ENCODE measurements at places on chromosomes 1 and 21.

GRCh38 chr1:5874416-5875110, 117.7 kb downstream of the NPHP4 start:
- no peak for DNase-seq

- no peak for DNase-seq
Measured at GRCh38 chr1:96510391-96510790, 211.2 kb upstream of the PTBP2 start.

DNA sequence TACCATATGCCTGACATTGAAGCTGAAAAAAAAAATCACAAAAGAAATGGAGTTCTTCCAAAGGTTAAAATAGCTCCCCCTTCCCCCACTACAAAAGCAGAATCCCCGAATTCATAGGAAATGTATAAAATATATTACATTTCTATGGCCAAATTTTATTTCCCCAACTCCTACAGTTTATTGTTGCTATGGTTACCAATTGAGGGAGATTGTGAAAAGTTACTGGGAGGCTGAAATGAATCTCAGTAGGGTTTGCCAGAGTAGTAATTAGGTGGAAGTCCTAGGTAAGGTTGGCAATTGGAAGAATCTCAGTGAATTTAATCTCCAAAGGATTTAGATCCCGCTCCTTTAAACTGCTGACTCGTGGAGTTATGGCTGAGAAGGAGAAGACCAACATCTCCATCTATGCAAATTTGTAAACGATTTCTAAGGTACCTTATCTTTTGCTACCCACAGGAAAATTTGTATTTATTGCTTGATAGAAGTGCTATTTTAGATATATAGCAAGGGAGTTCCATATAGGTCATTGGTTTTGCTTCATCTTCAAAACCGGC, 282.1 kb downstream of the BACH1 start:
- DNase-seq: no peak

- no peak for DNase-seq
Measured at GRCh38 chr1:9558946-9559545, 19.8 kb downstream of the SLC25A33 start.

GRCh38 chr21:33774551-33774950, 132.2 kb downstream of the ITSN1 start:
- no peak for DNase-seq

GRCh38 chr1:43292216-43292615, 6.8 kb upstream of the C1orf210 start:
- DNase-seq: no peak

DNA sequence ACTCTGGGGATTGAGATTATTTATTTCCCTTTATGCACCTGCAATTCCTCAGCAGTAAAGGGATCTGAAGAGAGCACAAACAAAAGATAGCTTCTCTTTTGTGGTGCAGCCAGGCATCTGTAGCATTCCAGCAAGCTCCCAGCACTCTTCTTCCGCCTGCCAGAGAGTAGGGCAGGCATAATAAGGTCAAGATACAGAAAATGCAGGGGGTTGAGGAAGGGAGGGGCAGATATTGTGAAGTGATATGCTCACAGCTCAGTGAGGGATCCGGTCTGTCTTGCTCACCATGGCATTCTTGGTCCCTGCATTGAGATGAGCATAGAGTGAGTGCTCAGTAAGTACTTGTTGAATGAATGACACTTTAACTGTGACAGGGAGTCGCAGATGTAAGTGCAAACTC, 23.9 kb downstream of the FASLG start:
- DNase-seq: no peak

GRCh38 chr1:224607188-224608148, 8.6 kb upstream of the CNIH3 start:
- no peak for DNase-seq

- no peak for DNase-seq
Measured at GRCh38 chr1:20848162-20848561, 61.1 kb upstream of the HP1BP3 start.

DNA sequence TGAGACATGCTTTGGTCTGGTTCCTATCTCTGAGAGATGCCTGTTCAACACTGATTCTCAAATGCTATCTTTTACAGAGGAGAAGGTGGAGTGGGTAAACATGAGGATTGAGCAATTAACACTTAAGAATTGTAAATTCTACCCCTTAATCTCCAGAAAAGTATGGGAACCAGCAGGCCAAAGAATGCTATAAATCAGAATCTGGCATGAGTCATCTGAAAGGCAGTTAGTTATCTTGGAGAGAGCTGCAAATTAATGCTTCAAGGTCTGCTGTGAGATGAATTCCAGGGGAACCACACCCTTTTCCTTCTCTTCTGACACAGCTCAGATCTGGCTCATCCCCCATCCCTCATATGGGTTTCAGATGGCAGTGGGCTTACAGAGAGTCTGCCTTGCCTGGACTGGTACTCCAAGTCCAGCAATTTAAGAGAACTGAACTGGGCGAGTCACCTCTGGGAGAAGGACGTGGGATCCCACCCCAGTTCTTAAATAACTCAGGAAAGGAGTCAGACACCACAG, 5.2 kb downstream of the S100A10 start:
- DNase-seq: no peak

- no peak for DNase-seq
Measured at GRCh38 chr1:20950679-20951078, 163.6 kb upstream of the HP1BP3 start.

DNA sequence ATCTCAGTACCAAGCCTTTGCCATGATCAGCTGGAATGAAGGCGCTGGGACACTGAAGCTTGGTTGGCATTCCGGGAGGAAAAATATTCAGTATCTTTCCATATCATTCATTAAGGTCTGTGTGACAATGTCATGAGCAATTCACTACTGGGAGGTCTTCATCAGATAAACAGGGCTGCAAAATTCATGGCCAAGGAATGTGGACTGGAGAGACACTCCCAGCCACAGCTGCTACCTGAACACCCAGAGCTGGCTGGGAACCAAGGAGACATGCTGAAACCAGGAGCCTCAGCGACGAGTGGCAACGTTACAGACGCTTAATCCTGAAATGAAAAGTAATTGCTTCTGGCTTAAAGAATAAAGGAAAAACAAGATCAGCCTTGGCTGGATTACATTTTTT, 30.6 kb upstream of the DDAH1 start:
- DNase-seq: no peak

- DNase-seq: no peak
Measured at GRCh38 chr1:18927654-18928272, 25.4 kb upstream of the ALDH4A1 start.

GRCh38 chr1:167554028-167554779, 642 bp upstream of the CREG1 start:
- DNase-seq: no peak

- no peak for DNase-seq
Measured at GRCh38 chr1:37914719-37915475, 32.0 kb downstream of the INPP5B start.

- no peak for DNase-seq
Measured at GRCh38 chr1:228152097-228152917, 2.6 kb downstream of the GJC2 start.

GRCh38 chr1:240650877-240651276, 38.9 kb upstream of the GREM2 start:
- no peak for DNase-seq

- DNase-seq: no peak
Measured at GRCh38 chr1:17061892-17062291, 8.1 kb upstream of the SDHB start.

DNA sequence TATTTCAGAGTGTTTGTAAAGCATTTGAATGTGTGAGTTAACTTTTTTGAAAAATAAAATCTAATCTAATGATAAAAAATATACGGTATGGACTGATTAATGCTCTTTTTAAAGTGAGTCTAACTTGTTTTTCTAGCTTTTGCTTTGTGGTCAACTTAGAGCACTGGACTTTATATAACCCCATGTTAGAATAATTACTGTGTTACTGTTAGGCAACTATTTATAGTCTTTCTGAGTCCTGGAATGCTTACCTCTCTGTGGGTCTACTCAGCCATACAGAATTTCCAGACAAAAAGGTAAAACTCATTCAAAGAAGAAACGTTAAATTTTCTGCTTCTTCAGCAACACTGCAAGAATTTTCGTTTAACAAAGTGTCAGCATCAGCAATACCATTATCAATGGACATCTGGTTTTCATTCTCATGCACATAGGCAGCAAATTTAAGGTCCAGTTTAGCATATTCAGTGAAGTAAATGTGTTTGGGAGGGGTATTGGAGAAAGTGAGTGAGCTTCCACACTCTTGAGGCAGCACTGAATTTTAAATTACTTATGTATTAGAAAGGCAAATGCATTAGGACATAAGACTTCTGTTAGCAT, 664.7 kb upstream of the NEGR1 start:
- DNase-seq: no peak

DNA sequence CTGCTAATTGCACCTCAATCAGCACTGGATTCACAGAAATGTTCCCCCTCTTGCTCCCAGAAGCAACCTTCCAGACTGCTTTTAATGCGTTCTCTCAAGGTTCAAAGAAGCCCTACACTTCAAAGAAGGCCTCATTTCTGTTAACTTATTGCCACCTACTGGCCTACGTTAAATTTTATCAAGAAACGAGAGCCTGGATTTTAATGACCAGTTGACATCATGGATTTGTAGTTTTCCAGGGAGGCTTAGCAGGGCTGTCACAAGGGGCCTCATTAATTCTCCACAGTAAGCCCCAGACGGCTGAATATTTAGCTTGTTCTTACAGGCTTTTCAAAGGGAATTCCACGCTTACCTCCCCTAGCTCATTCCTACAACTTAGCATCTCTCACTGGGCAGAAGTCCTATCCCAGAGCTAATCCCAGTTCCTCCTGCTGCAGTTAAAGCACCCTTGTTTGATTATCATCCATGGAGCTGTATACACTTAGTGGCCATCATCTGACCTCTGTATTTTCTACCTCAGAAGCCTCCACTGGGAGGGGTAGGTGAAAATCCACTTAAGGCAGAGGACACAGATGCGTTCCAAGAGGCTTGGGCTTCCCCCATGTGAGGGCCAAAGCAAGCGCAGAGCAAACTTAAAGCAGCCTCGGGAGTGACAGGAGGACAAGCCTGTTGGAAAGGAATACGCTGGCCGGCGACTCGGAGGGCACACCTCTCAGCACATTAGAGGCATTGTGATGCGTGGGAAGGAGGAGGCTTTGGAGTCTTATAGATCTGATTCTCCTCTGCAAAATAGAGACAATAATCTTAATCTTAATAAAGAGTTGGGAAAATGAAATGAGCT, 32.2 kb upstream of the CYP4X1 start:
- no peak for DNase-seq

DNA sequence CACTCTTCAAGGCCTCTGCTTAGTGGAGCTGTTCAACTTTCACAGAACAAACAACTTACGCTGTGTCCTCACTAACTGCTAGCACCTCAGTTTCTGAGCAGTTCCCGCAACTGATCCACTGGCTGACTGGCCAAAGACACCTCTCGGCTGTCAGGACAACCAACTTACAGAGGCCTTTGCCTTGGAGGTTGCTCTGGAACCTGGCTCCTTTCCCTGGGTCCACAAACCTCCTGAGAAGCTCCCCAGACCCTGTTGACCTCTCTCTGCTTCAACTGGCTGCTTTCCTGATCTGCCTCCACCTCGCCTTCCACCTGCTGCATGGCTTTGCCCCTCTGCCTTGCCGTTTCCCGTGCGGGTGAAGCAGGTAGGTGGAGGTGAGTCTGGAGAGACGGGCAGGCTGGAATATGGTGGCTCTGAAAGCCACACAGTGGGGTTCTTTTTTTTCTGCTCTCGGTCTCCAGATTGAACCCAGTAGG, 13.0 kb downstream of the BTBD19 start:
- DNase-seq: no peak

DNA sequence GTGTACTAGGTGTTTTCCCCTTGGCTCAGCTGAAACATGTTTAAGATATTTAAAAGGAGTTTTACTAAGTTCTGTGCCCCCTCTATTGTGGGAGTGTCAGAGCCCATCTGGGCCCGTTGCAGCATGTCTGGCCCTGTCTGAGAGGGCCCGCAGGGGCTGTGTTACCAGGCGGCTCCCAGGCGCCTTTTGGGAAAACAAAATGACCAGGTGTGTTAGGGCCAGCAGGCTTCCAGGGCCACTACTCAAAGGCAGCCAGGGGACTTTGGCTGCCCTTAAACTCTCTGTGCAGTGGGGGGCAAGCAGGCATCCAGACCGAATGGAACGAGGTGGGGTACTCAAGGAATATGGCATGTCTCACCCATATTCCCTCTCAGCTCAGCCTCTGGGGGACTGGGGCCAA, 111.7 kb downstream of the KCNN3 start:
- DNase-seq: no peak

GRCh38 chr1:153957744-153958110, 685 bp downstream of the CRTC2 start:
- no peak for DNase-seq

GRCh38 chr1:16015491-16015890, 2.4 kb downstream of the HSPB7 start:
- no peak for DNase-seq

DNA sequence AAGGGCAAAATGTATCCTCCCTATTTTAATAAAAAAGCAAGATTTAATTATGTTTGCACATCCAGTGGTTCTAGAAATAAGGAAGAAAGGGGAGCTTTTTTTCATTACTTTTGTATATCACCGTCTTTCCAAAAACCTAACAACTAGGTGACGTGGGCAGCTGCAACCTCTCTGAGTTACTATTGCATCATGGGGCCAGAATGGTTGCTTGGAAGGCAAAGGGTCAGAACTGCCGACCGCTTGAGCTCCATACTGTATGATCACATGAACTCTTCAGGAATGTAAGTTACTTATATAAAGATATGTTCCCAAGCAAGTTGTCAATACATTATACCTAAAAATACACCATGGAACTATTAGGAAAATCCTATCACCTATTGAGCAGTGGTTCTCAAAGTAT, 85.6 kb upstream of the HIVEP3 start:
- DNase-seq: no peak

- no peak for DNase-seq
Measured at GRCh38 chr1:115596080-115596780, 45.5 kb upstream of the VANGL1 start.

DNA sequence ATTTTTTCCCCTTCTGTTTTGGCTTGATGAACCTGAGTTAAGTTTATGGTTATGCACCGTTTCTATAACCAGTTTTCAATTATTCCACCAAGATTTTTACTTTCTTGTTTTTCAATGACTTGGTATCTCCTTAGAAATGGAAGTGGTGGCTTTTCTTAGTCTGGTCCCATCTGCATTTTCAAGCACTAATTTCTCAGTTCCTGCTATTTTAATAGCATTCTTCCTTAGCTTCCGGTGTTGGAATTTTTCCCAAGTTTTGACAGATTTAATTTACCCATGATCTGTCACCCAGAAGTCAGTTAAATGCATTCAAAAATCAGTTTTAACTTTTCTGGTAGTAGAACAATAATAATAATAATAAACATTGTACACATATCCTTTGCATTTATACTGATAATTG, 184.6 kb upstream of the OLFM3 start:
- DNase-seq: no peak

DNA sequence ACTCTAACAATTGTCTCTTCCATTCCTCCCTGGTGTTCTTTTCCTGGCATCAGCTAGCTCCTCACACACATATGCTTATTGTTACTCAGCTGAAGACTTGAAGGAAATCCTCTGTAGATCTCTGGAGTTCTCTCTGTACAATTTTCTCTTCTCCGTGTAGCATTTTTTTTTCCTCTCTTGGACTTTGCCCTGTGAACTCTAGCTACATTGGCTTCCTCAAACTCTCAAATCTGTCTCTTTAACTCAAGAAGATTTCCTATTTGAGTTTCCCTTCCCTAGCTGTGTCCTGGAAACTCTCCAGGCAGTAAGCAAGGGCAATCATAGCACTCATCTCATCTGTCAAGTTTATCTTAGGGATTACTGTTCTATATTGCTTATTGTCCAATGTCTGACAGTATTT, 4.3 kb upstream of the MIA3 start:
- no peak for DNase-seq

- no peak for DNase-seq
Measured at GRCh38 chr1:43303471-43304313, 2.9 kb downstream of the TIE1 start.
